Type B pancreatic cell (in vitro differentiated cells): ENCODE measurements at places on chromosomes 2 and 18.

- peak; percentile 82 for DNase-seq
These were observed at the start of gene B3GNT2 for GRCh38 chr2:62195421-62196277. B3GNT2 (plus strand) TSS chr2:62196115; CDS start chr2:62222221, 26,106 bp downstream.

GRCh38 chr18:70039186-70039585 is 91.5 kb upstream of the CD226 start:
- DNase-seq, result no peak

DNA sequence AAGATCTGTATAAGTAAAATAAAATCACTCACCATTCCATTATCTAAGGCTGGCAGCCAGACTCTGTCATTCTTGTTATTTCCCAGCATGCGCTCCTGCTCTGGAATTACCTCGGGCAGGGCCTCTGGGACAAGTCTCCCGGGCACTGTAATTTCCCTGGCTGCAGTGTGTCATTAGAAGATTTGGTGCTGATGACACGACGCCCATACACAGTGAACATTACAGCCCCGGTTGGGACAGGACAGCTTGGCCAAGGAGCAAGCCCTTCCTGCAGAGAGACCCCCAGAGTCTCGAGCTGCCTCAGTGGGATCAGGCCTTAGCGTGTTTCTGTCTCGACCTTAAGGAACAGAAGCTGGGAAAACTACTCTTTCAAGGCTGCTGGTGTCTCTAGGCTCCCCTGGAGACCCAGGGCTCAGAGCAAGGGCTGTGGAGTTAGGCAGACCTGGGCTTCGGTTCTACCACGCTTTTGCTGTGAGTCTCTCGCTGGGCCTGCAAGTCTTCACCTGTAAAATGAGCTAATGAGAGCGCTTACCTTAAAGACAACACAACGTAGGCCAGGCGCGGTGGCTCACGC is 39.7 kb downstream of the SMAD7 start:
- no peak for DNase-seq

GRCh38 chr2:217162533-217162932 is 302.7 kb upstream of the TNP1 start:
- no peak for DNase-seq

DNA sequence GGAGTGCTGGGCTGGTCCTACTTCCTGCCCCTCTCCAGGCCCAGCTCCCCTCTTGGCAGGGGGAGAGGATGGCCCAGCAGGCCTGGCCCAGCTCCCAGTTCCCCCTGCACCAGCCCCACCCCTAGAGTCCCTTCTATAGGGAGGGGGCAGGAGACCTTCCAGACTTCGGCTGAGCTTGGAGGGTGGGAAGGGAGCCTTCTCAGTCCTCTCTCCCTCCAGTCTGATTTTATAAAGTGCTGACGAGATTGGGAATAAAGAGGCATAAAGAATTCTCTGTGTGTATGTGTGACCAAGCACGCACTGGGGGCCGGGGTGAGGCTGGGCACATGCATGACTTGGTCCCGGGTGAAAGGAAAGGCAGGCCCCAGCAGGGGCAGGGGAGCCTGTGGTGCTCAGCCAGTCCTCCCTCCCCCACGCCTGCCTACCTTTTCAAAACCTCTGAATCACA is 5.1 kb downstream of the CHPF start:
- DNase-seq, result no peak

GRCh38 chr2:142675398-142675797 is 202.1 kb upstream of the KYNU start:
- DNase-seq, result no peak

DNA sequence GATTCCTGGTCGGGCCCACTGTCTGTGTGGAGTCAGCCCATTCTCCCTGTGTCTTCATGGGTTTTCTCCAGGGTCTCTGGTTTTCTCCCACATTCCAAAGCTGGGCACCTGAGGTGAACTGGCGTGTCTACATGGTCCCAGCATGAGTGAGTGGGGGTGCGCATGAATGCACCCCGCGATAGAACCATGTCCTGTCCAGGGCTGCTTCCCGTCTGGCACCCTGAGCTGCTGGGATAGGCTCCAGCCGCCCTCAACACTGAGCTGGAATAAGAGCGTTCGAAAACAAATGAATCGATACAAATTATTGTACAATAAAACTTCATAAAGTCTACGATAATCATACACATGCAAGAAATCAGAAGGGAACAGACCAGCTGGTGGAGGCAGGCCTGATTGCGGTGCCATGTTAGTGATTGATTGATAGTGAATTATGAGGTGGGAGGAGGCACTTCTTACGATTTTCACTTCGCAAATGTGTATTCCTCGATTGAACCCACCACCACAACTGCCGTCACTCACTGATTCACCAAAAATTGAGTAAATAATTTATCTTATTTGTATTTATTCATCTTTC is 186.6 kb downstream of the MGAT5 start:
- no peak for DNase-seq

- DNase-seq, result no peak
These were observed 457.5 kb downstream of the CNTNAP5 start for GRCh38 chr2:124482551-124482950.

- DNase-seq, result no peak
These were observed 763.4 kb upstream of the NRXN1 start for GRCh38 chr2:51795248-51795888.

- DNase-seq, result no peak
These were observed 614.0 kb upstream of the CRIM1 start for GRCh38 chr2:35741556-35741955.

GRCh38 chr2:102063941-102064678 is 72.3 kb downstream of the IL1R2 start:
- no peak for DNase-seq

- no peak for DNase-seq
These were observed 88.5 kb upstream of the CCDC150 start for GRCh38 chr2:196551014-196551413.

DNA sequence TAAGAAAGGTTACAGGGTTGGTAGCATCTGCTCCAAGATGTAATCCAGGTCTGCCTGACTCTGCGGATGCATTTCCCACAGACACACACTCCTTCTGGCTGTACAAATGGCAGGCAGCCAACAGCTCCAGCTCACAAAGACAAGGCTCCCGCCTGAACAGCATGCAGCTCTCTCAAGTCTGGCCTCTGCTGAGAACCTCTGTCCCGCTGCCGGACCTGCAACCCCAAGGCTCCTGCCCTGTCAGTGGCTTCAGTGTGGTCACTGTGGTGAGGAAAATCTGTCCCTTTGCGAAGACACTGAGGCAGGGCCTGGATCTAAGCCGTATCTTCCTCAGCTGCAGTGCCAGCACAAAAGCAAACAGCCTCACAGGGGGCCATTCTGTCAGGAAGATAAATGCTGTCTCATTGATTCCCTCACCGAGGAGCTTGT is 469.3 kb upstream of the MEX3C start:
- DNase-seq, result no peak

GRCh38 chr2:182666674-182667314 is 49.3 kb upstream of the DNAJC10 start:
- no peak for DNase-seq

DNA sequence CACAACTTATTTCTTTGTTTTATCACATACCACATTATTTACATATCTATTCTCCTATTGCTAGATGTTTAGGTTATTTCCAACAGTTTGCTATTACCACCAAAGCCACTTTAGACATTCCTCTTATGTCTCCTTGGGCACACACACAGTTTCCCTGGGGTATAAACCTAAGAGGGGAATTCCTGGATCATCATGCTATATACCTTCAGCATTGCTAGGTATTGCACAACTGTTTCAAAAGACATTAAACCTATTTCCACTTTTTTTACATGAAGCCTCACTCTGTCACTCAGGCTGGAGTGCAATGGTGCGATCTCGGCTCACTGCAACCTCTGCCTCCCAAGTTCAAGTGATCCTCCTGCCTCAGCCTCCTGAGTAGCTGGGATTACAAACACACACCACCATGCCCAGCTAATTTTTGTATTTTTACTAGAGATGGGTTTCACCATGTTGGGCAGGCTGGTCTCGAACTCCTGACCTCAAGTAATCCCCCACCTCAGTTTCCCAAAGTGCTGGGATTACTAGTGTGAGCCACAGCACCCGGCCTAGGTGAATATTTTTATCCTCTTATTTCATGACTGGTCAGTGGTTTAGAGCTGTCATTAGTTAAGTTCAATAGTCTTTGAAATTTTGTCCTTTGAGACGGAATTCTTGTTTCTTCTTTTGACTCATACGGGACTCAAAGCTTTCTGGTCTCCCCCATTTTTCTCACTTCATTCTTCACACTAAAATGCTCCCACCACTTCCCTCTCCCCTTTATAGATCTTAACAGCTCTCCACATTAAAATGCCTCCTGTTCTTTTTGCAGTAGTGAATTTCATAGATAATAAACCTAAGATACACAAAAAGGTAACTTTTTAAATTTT is 30.3 kb downstream of the SULT1C4 start:
- DNase-seq, result no peak

DNA sequence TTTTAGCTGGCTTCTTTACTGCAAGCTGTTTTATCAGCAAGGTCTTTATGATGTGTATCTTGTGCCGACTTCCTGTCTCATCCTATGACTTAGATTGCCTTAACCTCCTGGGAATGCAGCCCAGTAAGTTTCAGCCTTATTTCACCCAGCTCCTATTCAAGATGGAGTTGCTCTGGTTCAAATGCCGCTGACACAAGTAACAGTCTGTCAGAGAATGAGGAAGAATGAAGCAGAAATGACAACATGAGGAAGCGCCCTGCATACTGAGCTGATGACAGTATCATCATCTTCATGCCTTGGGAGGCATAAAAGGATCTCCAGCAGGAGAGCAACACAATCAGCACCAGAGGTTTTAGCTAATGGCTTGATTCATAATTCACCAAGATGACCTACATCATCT is 309.4 kb downstream of the NBAS start:
- no peak for DNase-seq
